ENCODE measurements at places on chromosomes 5 and 9. TPM values are rescaled to one million over a fixed set of nuclear protein-coding genes. Genes with fewer than 3 reads are reported as not detected.

- peaks cover 9% of the 10 kb centered on the region for H3K27me3 ChIP-seq
- DNase-seq: no peak
- no peaks in the 10 kb centered on the region for H3K36me3 ChIP-seq
- no peak overlapping the region for H3K27ac ChIP-seq
- H3K4me1 ChIP-seq: no peaks in the 10 kb centered on the region
- no peak overlapping the region for H3K4me3 ChIP-seq
Measured at GRCh38 chr5:79357398-79357797, 121.5 kb downstream of the JMY start.

OR1L4 gene
- not detected for total RNA-seq

GRCh38 chr9:109122726-109123621 is 3.2 kb upstream of the TMEM245 start:
- no peaks in the 10 kb centered on the region for H3K36me3 ChIP-seq
- DNase-seq: no peak
- H3K4me1 ChIP-seq: peaks cover 18% of the 10 kb centered on the region
- no peak overlapping the region for H3K27ac ChIP-seq

DNA sequence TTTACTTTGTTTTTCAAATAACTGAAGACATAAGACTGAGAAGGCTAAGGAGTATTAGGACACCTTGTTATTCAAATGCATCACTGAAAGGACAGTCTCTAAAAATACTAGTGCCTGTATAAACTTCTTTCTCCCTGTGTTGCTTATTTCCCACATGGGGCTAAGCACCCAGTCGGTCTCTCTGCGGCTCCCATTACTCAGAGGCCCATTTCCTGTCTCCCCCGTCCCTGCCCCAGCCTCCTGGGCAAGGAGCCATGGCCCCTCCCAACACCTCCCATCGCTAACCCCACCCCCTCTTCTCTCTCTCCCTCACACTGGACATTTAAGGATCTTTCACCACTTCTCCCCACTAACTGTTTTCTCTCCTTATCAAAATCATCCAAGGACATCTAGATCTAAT is 81.9 kb downstream of the EBF1 start:
- no peak overlapping the region for H3K4me3 ChIP-seq
- peaks cover 6% of the 10 kb centered on the region for H3K27me3 ChIP-seq
- no peak overlapping the region for H3K27ac ChIP-seq
- no peak for DNase-seq
- no peaks in the 10 kb centered on the region for H3K36me3 ChIP-seq
- H3K4me1 ChIP-seq: peaks cover 4% of the 10 kb centered on the region

- H3K27ac ChIP-seq: no peak overlapping the region
- no peaks in the 10 kb centered on the region for H3K36me3 ChIP-seq
- no peak for DNase-seq
- H3K27me3 ChIP-seq: no peaks in the 10 kb centered on the region
- H3K4me1 ChIP-seq: peaks cover 37% of the 10 kb centered on the region
- H3K4me3 ChIP-seq: no peak overlapping the region
Measured at GRCh38 chr5:140130949-140131733, 5.4 kb downstream of the IGIP start.

IQGAP2 gene
- 104 TPM for total RNA-seq

GRCh38 chr9:99925541-99925940 is 19.1 kb downstream of the STX17 start:
- H3K27ac ChIP-seq: no peak overlapping the region
- peaks cover 28% of the 10 kb centered on the region for H3K4me1 ChIP-seq
- no peaks in the 10 kb centered on the region for H3K27me3 ChIP-seq
- DNase-seq: no peak
- peaks cover 50% of the 10 kb centered on the region for H3K36me3 ChIP-seq
- no peak overlapping the region for H3K4me3 ChIP-seq

DNA sequence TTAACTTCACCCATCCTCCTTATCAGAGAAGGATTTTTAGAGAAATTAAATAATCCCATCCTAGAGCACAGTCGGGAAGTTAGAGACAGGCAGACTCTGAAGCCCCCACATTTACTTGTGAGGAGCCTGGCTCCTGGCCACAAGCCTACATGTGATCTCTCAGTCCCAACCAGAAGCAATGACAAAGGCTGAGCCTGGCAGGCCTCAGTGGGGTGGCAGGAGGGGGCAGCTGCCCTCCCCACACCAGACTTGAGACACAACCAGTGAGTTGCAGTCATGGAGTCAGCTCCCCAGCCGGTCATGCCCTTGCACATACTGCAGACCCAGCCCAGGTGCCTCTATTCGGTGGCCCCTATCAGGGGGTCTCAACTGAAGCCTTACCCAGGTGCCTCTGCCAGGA is 11.0 kb downstream of the NAIF1 start:
- no peak for DNase-seq
- H3K4me1 ChIP-seq: peaks cover 2% of the 10 kb centered on the region
- H3K27ac ChIP-seq: no peak overlapping the region
- no peak overlapping the region for H3K4me3 ChIP-seq
- H3K27me3 ChIP-seq: no peaks in the 10 kb centered on the region
- H3K36me3 ChIP-seq: no peaks in the 10 kb centered on the region

TSSK1B gene
- total RNA-seq: not detected

DNA sequence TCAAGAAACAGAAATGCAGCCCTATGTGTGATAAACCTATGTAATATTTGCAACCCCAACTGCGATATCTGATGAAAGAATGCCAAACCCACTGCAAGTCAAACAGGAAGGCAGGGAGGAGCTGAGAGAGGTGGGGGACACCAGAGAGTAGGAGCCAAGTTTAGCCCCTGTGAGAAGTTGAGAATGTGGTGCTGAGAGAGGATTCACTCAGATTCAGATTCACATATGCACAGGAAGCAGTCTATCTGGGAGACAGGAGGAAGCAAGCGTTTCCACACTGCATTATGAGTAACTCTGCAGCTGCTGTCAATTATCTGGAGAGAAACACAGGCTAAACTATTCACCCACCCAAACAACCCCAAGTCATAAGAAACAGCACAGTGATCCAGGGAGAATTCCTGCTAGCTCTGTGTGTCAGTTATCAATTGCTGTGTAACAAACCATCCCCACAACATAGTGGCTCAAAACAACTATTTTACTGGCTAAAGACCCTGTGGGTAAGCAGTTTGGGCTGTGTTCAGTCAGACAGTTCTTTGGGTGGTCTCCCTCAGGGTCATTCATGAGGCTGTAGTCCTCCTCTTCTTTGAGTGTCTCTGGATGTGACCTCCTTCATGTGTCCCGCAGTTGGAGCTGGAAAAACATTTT is 161.9 kb upstream of the RAI14 start:
- H3K4me1 ChIP-seq: peaks cover 70% of the 10 kb centered on the region
- DNase-seq: no peak
- H3K27me3 ChIP-seq: no peaks in the 10 kb centered on the region
- peak overlapping the region; percentile 32 for H3K27ac ChIP-seq
- H3K36me3 ChIP-seq: no peaks in the 10 kb centered on the region

- no peak overlapping the region for H3K4me3 ChIP-seq
- no peaks in the 10 kb centered on the region for H3K36me3 ChIP-seq
- DNase-seq: no peak
- no peak overlapping the region for H3K27ac ChIP-seq
- no peaks in the 10 kb centered on the region for H3K27me3 ChIP-seq
Measured at GRCh38 chr9:81397481-81398381, 291.6 kb downstream of the TLE1 start.

DNA sequence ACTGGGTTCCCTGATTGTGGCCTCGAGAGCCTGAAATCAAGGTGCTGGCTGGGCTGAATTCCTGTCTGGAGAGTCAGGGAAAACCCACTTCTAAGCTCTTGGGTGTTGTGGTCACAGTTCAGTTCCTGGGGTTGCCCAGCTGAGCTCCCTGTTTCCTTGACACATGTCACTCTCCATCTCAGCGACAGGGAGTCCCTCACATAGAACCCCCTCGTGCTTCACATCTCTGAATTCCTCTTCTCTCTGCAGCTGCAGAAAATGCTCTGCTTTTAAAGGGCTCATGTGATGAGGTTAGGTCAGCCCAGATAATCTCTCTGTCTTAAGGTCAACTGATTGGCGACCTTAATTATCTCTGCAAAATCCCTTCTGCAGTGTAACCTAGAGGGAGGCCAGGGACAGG is 53.5 kb upstream of the NFIL3 start:
- H3K27me3 ChIP-seq: peaks cover 15% of the 10 kb centered on the region
- H3K36me3 ChIP-seq: peaks cover 5% of the 10 kb centered on the region
- no peak overlapping the region for H3K27ac ChIP-seq
- no peak overlapping the region for H3K4me3 ChIP-seq

TMEM215 gene
- total RNA-seq: not detected

GRCh38 chr5:8879248-8879647 is 666.6 kb downstream of the SEMA5A start:
- no peaks in the 10 kb centered on the region for H3K4me1 ChIP-seq
- DNase-seq: no peak
- H3K4me3 ChIP-seq: no peak overlapping the region

DNA sequence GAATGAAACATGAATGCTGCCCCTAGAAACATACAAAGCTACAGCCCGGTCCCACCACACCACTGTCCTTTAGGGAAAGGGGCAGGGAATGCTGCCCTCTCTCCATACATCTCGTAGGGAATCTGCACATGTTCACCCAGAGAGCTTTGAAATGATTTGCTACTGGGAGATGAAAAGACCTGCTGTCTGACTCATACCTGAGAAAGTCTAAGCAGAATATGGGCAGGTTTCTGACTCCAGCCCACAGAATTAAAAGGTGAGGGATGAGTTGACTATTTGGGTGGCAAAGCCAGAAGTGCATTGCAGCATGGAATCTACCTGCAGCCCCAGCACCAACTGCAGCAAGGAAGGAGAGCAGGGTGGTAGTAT is 297.9 kb downstream of the TLE1 start:
- DNase-seq: no peak
- H3K4me3 ChIP-seq: no peak overlapping the region
- H3K27me3 ChIP-seq: no peaks in the 10 kb centered on the region

FRRS1L gene
- not detected for total RNA-seq

GRCh38 chr9:10562581-10563343 is 50.0 kb downstream of the PTPRD start:
- H3K4me3 ChIP-seq: no peak overlapping the region
- H3K27me3 ChIP-seq: no peaks in the 10 kb centered on the region
- no peaks in the 10 kb centered on the region for H3K36me3 ChIP-seq
- no peaks in the 10 kb centered on the region for H3K4me1 ChIP-seq
- no peak overlapping the region for H3K27ac ChIP-seq
- DNase-seq: no peak
